ENCODE measurements at places on chromosomes 5 and 9. TPM values are rescaled to one million over a fixed set of nuclear protein-coding genes. Genes with fewer than 3 reads are reported as not detected.

- no peak for DNase-seq
These were observed 24.9 kb upstream of the SNCAIP start for GRCh38 chr5:122287101-122287500.

GRCh38 chr9:122307925-122308324 lies 43.2 kb downstream of the MRRF start:
- DNase-seq = no peak

DNA sequence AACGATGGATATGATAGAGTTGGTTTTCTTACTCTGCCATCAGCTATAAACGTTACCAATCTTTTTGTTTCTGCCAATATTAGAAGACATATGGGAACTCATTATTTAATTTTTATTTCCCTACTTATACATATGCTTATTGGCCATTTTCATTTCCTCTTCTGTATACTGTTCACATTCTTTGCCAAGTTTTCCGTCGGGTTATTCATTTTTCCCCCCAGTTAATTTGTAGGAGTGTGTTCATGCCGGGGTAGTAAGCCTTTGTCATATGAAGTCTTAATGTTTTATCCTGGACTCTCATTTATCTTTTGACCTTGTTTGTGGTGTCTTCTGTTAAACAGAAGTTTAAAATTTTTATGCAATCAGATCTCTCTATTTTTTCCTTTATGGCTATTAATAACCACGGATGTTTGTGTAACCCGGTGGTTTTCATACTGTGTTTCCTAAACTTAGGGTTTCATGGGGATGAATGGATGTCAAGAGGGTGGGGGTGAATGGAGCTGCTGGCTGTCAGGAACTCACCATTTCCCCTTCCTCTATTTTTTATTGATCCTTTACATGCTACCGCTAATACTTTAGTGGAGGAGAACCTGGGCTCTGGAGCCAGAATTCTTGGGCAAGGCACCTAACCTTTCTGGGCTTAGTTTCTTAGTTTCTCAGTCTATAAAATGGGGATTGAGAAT lies 42.5 kb upstream of the PPARGC1B start:
- no peak for DNase-seq

DNA sequence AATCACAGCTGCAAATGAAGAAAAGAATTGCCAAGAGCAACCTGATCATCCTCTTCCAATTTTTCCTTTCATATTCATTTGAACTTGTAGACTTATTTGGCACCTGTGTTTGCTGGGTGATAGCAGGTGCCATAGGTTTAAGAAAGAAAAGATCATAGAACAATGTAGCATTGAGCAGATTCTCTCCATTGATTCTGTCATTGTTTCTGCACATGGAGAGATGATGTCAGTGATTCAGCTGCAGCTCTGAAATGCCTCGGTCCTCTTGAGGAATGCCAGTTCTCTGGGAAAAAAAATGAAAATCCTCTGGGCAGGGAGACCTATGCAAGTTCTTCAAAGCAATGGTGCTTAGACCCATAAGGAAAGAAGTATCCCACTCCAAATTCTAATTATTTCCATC lies 418.1 kb upstream of the KLF4 start:
- no peak for DNase-seq

ADAMTS12 gene
- 0.85 TPM for total RNA-seq

MCC gene
- 31.6 TPM for total RNA-seq
